ENCODE measurements at places on chromosomes 11 and 22.
A peak's percentile ranks its signal among the peaks of the same experiment; 100 is the strongest.

GRCh38 chr22:25508161-25508560 lies 56.3 kb upstream of the GRK3 start:
- DNase-seq = no peak

- no peak for DNase-seq
These were observed 619.4 kb upstream of the KIRREL3 start for GRCh38 chr11:127619946-127620345.

DNA sequence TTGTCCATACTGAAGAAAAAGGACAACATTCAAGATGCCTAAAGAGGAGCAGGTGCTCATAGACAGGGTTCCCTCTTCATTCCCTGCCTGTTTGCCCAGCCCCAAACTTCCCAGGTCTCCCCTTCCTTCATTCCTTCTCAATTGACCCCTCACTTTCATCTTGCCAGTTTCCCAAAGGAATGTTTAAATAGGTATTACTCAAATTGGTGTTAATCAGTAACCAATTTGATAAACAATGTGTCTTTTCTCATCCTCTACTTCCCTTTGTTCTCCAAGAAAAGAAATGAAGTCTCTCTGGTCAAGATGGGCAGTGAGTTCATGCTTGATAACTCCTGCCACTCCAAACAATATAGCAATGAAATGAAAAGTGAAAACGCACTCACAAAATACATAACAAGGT lies 101.9 kb downstream of the TMPRSS5 start:
- no peak for DNase-seq

- DNase-seq = no peak
These were observed 26.6 kb downstream of the KCNQ1OT1 start for GRCh38 chr11:2673250-2673610.

DNA sequence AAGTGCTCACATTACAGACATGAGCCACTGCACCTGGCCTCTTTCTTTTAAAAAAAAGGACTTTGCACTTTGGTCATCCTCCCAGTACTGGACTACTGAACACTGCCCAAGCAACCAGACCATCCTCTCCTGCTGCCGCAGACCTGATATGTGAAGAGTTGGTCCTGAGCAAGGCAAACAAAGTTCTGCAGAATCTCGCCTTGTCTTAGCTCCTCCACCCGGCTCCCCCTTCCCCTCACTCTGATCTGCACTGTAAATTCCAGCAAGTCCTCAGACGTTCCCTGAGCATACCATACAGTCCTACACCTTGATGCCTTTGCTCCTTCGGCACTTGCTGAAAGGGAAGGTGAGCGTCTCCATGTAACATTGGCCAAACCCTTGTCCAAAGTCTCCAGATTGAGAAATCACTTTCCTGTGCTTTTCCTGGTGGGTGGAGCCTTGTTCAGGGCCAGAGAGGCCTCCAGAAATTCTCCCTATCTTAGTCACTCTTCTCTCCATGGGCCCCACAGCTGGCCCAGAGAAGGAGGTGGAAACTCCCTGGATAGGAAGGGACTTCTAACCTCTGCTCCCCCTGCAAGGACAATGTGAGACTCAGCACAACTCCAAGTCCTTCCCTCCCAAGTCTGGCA lies 47.0 kb upstream of the TIMP3 start:
- no peak for DNase-seq

GRCh38 chr11:134988495-134988894 lies 576.5 kb upstream of the B3GAT1 start:
- no peak for DNase-seq

DNA sequence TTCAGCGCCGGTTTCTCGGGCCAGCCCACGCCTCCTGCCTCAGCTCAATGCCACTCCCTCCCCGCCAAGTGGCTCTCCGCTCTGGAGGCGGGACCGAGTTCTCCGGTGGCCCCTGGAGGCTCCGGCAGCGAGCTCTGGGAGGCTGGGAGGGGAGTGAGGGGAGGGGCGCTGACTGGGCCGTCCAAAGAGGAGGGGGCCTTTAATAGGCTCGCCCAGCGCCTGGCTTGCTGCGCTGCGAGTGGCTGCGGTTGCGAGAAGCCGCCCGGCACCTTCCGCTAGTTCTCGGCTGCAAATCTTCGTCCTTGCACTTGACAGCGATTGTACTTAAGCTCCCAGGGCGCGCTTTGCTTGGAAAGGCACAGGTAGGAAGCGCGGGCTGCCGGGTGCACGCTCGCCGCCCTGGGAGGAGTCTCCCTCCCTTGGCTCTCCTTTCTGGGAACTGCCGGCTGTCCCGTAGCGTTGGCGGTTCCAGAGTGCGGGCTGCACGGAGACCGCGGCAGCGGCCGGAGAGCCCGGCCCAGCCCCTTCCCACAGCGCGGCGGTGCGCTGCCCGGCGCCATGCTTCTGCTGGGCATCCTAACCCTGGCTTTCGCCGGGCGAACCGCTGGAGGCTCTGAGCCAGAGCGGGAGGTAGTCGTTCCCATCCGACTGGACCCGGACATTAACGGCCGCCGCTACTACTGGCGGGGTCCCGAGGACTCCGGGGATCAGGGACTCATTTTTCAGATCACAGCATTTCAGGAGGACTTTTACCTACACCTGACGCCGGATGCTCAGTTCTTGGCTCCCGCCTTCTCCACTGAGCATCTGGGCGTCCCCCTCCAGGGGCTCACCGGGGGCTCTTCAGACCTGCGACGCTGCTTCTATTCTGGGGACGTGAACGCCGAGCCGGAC lies at the start of gene ADAMTS15:
Gene ADAMTS15 (plus strand): TSS at position 230 of the 894 bp plus-strand sequence. CDS start 329 bp downstream, at position 559.
- no peak for DNase-seq

DNA sequence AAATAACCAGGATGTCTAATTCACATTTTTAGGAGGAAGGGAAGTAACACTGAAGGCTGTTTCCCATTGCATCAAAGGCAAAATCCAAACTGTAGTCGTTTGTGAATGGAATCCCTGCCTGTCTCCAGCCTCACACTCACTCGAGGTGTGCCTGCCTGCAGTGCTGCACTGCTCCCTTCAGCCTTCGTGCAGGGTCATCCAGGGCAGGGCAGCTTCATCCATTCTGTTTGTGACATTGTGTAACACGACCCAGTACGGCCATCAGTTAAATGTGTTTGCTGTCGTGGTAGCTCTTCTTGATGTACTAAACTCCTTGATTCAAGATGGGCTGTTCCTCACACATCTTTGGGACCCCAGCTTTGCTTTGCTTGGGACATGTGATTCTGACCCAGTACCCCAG lies 34.3 kb downstream of the LDLRAD3 start:
- DNase-seq = no peak

DNA sequence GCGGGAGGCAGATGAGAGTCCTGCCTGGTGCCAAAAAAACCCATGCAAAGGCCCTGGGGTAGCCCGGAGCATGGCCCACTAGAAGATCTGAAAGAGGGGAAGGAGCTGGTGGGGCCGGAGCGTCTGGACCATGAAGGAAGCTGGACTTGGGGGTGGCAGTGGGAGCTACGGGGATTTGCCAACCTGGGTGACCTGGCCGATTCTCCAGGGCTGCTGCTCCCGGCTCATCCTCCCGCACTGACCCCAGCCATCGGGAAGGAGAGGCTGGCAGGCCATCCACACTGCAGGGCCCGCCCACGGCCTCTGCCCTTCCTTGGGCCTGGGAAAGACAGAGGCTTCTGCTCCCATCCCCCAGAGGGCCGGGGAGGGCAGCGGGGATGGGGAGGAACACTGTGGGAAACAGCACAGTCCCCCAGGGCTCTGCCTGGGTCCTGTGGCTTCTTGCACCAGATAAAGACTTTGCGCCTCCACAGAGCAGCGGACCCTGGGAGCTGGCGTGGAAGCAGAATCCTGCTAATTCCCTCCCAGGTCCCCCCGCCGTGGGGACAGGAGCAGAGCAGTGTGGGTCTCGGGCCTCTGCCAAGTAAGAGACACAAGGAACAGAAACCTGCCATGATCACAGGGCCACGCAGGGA lies 87.1 kb upstream of the LINC01488 start:
- DNase-seq = peak; percentile 67

DNA sequence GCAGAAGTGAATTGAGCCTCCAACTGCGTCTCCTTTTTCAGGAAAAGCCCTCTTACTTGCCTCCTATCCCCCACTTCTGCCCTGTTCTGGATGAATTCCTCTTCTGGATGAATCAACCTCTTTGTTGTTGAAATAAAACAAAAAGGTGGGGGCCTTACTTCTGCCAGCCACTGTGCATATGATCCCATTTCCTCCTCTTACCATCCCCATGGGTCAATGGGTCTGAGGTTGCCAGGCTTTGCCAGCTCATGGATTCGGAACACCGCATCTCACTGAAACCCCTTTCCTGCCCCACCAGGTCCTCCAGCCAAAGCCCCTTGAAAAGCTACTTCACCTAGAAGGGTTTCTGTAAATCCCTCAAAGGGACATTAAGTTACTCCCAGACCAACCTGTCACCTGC lies 3.7 kb upstream of the CHST1 start:
- no peak for DNase-seq

DNA sequence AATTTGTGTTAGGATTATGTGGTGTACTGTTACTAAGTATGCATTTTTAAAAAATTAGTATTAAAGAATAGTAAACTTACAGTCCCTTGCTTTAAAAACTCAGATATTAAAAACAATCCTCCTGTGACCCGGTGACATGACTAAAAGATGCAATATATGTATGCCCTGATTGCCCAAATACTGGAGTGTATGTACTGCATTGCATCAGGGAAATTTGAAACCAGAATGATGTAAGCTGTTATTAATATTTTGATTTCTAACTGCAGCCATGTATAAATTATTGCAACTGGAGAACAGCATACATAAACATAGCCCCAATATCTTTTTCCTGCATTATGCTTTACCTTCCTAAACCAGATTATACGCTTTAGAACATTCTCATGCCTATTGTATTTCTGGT lies 3.7 kb upstream of the HSPA8 start:
- DNase-seq = no peak

DNA sequence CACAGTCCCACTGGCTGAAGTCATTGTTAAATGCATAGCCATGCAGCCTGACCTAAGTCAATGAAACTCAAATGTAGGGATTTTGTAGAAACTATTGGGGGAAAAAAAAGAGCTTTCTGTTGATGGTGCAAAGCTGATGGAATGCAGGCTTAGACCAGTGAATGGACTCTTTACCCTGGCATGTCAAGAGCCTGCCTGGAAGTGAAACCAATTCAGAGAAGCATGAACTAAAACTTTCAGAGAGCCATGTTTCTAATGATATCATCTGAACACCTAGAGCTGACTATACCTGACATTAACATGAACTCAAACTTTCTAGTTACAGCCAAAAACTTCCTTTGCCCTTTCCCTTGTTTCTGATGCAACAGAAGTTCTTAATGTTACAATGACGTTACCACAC lies 89.0 kb downstream of the APIP start:
- no peak for DNase-seq

DNA sequence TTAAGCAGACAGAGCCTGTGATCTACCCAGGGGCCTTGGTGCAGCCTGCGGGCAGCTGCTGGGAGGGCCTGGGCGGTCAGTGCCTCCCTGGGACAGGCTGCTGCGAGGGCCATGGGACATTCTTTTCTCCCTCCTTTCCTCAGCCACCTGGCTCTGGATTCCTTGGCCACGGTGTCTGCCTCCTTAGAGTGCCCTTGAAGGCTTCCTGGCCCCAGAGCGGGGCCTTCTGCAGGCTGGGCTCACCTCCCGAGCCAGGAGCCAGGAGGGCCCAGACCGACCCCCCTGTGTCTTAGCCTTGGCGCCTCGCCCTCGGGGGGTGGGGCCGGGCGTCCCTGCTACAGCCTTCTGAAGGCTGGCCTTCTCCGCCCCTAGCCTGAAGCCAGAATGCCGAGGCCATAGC lies 231.2 kb downstream of the TBC1D22A start:
- DNase-seq = no peak
